ENCODE measurements at places on chromosomes 2 and 18. TPM values are rescaled to one million over a fixed set of nuclear protein-coding genes. Genes with fewer than 3 reads are reported as not detected.

SLC8A1 gene
- total RNA-seq: 80.3 TPM

TBR1 gene
- total RNA-seq: not detected

DPY30 gene
- total RNA-seq: 81.6 TPM

ZNF385B gene
- total RNA-seq: not detected

CYP27A1 gene
- total RNA-seq: 19.1 TPM

GDF7 gene
- total RNA-seq: not detected

Data from smooth muscle cell of trachea (primary cell).